NCI-H1105 treated with DMSO at 0.1 percent for 48 hours (cell line): ENCODE measurements at places on chromosomes 1 and 21.

GRCh38 chr1:25504706-25505595 lies 38.5 kb upstream of the LDLRAP1 start:
- DNase-seq, result no peak

- DNase-seq, result no peak
Observed at GRCh38 chr1:43522776-43523480, 7.8 kb upstream of the PTPRF start.

- no peak for DNase-seq
Observed at GRCh38 chr1:71086331-71086730, 5.5 kb upstream of the ZRANB2 start.

GRCh38 chr1:154329551-154330131 lies 4.3 kb downstream of the ATP8B2 start:
- DNase-seq, result no peak

GRCh38 chr1:11770011-11770410 lies 8.0 kb downstream of the C1orf167 start:
- DNase-seq, result no peak

DNA sequence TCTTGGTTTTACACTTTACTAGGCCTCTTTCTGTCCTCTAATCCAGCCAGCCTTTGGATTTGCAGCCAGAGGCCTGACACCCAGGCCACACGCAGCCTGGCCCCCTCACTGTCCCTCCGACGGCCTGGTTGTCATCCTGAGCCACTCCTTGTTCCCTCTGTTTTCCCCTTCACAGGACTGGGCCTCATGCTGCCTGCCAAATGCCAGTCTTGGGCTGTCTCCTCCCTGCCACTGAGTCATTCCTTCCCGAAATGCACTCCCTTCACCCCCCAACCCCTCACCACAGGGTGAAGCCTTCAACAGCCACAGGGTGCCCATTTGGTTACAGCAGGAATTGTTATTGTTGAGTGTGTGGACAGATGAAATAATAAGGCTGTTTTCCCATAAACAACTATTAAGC lies 21.3 kb downstream of the ACOT11 start:
- no peak for DNase-seq

DNA sequence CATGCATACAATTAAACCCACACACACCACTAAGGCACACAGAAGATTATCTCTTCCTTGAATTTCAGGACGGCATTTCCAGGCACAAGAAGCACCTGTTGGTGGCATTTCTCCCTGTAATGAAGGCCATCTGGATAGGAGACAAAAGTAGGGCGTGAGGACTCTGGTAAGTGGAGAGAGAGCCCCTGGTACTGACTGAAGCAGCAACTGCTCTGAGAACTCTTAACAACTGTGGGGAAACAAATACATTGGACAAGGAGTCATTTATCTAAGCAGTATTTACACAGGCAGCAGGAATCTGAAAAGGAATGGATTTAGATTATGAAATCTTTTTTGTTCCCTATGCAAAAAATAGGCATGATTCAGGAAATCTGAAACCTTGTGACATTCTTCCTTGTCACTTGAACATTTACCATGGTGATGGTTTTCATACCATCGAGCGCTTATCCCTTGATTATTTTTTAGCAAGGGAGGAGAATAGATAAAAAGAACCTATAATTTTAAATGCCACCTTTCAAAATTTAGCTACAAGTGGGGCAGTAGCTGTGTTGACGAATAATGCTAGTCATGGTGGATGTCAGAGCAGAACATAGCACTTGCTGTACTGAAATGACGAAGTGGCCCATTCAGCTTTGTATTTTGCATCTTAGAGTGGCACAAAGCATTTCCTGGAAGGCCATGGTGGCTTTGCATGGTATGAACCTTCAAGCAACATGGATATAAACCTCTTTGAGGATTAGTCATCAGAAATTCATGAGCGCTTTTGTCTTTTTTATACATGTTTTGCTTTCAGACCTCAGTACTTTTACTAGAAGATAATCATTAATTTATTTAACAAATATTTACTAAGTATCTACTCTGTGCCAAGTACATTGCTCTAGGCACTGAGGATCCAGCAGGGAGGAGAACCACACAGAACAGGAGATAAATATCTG lies 362.0 kb downstream of the ADGRL2 start:
- peak; percentile 17 for DNase-seq
